ENCODE measurements at places on chromosomes 6 and 20.
A peak's percentile ranks its signal among the peaks of the same experiment; 100 is the strongest.

DNA sequence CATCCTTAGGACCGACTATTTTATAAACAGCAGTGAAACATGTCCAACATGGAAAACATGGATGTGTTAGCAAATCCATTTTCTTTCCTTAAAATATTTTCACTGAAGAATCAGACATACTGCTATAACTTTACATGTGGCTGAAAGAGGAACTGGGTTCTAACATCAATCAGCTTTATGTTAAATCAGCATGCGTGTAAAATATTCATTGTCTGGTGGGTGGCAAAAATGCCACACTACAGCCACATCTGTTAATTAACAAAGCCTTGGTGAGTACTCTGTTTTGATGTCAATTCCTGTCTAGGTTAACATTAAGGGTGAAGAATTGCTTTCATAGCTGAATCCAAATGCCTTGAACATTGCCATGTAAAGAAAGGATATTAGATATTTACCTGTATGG lies 222.6 kb upstream of the CEP162 start:
- DNase-seq, result no peak

DNA sequence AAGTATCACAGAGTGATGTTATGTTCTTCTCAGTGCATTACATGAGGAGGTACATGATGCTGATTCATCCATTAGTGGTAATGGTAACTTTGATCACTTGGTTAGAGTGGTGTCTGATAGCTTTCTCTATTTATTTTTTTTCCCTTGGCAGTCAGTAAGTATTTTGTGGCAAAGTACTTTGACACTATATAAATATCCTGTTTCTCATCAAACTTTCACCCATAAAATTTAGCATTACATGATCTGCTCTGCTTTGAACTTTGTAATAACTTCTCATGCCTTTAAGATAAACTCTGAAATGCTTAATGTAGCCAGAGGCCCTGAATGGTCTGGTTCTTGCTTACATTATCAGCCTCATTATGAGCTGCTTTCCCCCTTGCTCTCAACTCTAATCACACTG lies 127.9 kb downstream of the MBOAT1 start:
- DNase-seq, result no peak

GRCh38 chr6:144064402-144065212 lies 30.8 kb downstream of the SF3B5 start:
- DNase-seq, result peak; percentile 68

GRCh38 chr6:126600258-126600916 lies 260.5 kb downstream of the CENPW start:
- no peak for DNase-seq

GRCh38 chr6:148508401-148509041 lies 165.9 kb downstream of the SASH1 start:
- DNase-seq, result no peak

GRCh38 chr6:137867685-137868509 lies 838 bp downstream of the TNFAIP3 start:
- no peak for DNase-seq

- peak; percentile 58 for DNase-seq
Observed at GRCh38 chr6:137717074-137718073, 149.7 kb upstream of the TNFAIP3 start.

DNA sequence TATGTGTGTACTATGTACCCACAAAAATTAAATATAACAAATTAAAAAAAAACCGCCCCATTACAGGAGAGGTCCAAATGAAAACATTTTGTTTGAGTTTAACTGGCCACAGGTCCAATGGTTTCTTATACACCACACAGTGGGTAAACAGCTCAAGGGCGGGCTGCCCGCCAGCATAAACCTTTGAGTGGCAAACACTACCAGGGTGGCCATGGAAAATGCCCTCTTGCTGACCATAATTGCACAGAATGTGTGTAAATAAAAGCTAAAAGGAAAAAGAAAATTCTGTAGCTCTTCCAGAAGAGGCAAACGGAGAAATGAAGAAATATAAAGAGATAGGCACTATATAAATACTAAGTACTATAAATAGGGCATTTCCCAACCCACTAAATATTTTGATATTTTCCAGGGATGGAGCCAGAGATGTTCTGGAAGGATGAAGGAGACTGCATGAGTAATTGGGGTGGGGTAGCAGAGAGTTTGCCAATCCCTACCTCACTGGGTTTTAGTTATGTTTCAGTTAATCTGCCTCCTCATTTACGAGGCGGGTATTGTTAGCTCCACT lies 1.1 kb upstream of the CDC5L start:
- DNase-seq, result no peak

DNA sequence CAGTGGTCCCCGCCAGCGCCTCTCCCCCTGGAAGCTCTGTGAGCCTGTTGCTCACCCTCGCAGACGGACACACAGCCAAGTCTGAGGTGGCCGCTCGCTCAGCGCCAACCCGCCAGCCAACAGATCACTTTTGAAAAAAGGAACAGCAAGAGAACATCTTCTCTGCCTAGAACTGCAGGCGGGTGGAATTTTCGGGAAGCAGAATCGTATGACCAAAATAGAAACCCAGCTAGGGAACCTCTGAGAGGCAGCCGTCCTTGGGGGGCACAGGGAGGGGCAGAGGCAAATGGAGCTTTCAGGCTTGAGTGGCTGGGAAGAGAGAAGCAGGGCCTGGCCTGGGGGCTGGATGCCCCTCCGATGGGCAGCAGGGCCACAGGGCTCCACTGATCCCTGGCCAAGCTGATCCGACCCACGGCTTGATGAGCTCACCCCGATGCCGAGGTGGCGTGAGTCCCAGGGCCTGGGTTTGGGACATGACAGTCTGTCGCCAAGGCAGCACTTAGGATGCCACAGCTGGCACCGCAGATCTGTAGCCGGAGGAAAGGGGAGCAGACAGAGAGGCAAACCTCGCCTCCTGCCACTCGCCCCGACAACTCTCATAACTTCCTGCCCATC lies 9.8 kb downstream of the NFATC2 start:
- DNase-seq, result no peak

DNA sequence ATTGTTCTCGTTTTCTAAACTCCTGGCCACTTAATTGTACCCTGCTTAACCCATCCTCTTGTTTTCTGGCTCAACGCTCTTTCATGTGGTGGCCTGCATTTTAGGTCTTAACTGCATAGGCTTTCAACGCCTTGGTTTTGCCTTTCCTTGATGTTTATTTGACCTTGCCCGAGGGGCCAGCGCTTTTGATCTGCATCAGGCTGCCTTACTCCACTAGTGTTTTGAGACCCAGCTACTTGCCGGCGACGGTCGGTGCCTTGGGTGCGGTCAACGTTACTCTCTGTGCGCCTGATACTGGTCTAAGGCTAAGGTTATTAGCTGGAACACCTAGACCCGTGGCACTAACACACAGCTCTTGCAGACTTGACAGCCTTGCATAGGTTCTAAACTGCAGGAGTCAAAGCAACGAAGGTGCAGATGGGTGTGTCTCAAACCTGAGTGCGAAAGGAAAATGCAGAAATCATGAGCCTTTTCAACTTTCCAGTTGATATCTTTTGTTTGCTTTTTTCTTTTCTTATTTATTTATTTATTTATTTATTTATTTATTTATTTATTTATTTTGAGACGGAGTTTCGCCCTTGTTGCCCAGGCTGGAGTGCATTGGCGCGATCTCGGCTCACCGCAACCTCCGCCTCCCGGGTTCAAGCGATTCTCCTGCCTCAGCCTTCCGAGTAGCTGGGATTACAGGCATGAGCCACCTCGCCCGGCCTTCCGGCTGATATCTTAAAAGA lies 138.8 kb downstream of the HFE start:
- DNase-seq, result no peak

DNA sequence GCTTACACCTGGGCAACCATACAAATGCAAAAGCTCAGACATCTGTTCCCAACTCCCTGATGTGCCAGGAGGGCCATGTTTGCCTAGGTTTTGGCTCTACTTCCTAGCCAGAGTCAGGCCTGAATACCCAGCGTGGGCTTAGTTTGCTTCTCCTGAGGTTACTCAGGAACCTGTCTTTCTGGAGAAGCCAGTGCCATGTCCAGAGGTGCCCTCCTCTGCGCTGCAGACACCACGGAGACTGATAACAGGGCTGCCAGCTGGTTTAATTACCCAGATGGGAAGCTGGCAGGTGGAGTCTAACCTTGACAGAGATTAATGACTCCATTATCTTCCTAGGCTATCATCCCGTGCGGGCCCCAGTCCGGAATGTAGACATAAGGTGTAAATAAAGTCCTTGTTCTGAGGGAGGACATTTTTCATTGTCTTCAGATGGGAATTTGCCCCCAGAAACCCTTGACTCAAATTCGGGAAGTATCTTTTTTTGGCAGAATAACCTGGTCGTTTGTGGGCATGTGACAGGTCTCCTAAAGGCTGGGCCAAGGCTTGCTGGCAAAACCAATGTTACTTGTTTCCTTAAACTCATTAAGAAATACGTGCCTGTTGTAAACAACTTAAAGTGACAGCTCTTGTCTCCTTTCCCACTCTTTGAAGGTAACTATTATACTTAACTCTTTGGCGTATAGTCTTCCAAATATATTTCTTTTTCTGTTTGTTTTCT lies 29.2 kb upstream of the ZNFX1 start:
- no peak for DNase-seq

- no peak for DNase-seq
Observed at GRCh38 chr6:133889557-133890403, 867 bp downstream of the TCF21 start.

GRCh38 chr6:42354702-42355101 lies 97.0 kb downstream of the TRERF1 start:
- no peak for DNase-seq

GRCh38 chr20:31811796-31812728 lies 7.1 kb upstream of the MYLK2 start:
- DNase-seq, result no peak

DNA sequence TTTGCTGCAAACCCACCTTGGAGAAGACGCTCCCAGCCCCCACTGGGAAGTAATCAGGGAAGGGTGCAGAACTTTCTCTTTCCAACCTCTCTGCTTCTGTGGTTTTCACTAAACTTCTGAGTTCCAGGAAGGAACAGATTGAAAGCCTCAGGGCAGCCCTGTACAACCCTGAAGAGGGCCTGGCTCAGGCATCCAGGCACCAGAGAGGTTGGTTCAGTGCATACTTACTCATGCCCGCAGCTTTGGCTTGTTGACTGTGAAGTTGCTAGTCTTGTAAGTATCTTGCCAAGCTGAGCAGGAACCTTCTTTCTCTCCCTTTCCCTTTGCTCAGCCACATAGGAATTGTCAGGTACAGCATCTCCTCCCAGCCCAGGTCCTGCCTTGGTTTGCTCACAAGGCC lies 272.2 kb upstream of the FOXQ1 start:
- DNase-seq, result no peak

GRCh38 chr20:642398-643174 lies 10.4 kb downstream of the SRXN1 start:
- no peak for DNase-seq

- no peak for DNase-seq
Observed at GRCh38 chr20:19527509-19527908, 230.5 kb upstream of the RIN2 start.

- no peak for DNase-seq
Observed at GRCh38 chr6:140546640-140547039, 1172.2 kb upstream of the CITED2 start.

GRCh38 chr6:81739230-81740195 lies 13.0 kb downstream of the TENT5A start:
- no peak for DNase-seq

DNA sequence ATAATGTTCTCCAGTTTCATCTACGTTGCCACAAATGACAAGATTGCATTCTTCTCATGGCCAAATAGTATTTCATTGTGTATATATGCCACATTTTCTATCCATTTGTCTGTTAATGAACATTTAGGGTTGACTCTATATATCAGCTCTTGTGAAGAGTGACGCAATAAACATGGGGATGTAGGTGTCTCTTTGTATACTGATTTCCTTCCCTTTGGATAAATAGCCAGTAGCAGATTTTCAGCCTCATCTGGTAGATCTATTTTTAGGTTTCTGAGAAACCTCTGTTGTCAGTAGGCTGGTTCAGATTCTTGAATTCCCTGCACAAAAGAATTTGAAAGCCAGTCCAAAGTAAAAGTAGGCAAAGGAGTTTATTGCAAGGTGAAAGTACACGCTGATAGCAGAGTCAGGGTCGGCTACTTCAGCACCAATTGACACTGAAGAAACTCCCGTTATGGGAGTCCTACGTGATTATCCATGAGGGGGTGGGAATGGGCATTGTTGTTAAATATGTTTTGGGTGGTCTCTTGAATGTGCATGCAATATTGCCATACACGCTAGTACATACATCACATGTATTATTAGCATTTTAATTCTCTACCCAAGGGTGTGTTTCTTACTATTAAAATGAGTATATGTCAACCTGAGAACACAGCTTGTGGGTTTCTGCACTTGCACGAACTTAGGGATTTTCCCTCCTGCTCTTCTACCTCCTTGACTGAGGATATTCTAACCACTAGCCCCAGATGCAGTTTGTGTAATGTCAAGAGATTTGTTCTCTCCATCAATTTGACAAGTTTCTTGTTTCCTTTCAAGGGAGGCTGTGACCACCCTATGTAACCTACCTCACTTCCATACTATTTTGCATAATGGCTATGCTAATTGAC lies 14.4 kb upstream of the SLC17A2 start:
- no peak for DNase-seq

GRCh38 chr6:144353871-144354314 lies 68.8 kb downstream of the UTRN start:
- no peak for DNase-seq

- no peak for DNase-seq
Observed at GRCh38 chr6:35177596-35177995, 36.2 kb upstream of the SCUBE3 start.

GRCh38 chr6:166471797-166472260 lies 89.1 kb upstream of the MPC1 start:
- no peak for DNase-seq

GRCh38 chr20:46987001-46987400 lies 92.4 kb downstream of the EYA2 start:
- no peak for DNase-seq

GRCh38 chr6:137156650-137157049 lies 16.8 kb downstream of the IL22RA2 start:
- DNase-seq, result no peak

GRCh38 chr20:45254383-45255262 lies at the start of gene SLPI:
Gene SLPI, minus strand, starts transcription at chr20:45254564. Its CDS starts 21 bp downstream, at chr20:45254543.
- DNase-seq, result no peak

DNA sequence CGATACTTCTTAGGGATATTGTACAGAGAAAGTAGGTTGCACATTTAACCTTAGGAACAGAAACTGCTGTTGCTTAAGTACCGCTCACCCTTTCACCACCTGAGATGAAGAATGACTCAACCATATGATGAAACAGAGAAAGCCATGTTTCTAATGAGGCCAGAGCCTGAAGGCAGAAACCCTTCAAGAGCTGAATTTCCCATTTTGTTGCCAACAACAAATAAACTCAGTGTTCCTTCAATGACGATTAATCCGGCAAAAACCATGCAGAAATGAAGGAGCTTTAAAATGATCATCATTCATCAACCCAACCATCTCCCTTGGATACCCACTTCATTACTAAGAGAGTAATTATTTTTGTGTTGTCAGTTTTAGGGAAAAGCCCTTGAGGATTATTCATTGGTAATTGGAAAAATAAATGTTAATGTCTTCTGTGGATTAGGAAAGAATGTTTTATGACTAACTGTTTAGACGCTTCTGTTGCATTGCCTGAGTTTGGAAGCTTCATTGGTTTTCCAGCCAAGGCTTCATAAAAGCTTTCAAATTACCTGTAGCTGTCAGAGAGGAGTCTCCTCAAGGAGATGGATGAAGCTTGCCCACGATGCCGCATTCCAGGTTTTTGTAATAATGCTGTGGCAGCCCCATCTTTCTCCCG lies 112.1 kb upstream of the IYD start:
- DNase-seq, result no peak
